ENCODE measurements at places on chromosomes 2 and 18. TPM values are rescaled to one million over a fixed set of nuclear protein-coding genes. Genes with fewer than 3 reads are reported as not detected.

GRCh38 chr2:224657349-224657748, 58.8 kb downstream of the CCDC195 start:
- DNase-seq: no peak

DNA sequence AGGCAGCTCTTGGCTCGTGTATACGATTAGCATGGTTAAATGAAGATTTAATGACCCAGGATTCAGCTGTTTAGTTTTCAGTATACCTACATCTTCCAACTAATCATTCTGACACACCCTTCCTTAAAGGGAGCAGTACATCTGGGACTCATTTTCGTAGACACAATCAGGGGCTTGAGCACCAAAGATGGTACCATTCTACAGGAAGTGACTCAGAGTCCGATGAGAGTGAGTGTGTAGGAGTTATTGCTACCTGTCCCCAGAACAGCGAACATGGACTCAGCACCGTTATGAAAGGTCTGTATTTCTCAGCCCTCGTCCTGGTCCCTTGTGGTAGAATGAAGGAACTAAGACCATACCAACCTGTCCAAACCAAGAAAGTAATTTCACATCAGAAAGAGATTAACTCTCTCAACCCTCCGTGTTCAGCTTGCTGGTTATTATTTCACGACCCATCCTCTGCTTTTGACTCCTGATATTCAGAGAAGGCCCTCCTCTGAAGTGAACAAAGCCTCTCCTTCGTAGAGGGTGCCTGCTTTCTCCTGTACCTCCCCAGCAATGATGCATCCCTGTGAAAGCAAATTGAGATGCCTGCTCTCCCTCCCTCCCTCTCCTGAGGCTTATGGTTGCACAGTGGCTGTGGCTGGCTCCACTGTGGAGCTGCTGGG, 214.8 kb downstream of the MTX2 start:
- DNase-seq: no peak

DNA sequence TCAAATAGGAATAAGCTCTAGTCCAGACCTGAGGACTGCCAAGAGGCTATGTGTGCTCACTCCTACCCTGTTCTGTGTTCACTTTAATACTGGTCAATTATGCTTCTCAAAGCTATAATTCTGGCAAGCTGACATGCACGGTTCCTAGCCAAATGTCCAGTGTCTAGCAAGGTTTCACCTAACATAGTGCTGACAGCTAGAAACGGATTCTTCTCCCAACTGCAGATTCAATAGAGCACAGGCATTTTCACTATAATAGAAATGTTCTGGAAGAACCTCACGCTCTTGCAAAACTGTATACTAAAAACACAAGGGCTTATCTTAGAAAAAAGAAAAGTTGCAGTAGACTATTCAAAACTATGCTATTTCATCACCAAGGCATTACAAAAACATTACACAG, 45.1 kb downstream of the HDAC4 start:
- DNase-seq: no peak

DNA sequence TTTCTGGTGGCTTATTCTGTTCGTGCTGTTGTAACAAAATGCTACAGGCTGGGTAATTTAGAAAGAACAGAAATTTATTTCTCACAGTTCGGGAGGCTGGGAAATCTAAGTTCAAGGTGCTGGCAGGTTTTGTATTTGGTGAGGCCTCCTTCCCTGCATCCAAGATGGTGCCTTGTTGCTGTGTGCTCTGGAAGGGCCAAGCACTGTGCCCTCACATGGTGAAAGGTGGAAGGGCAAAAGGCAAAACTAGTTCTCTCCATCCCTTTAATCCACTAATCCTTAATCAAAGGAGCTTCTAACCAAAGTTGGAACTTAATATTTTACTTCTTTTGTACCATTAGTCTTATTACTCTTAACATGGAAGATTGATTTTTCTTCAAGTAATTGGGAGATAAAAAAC, 7.4 kb downstream of the MRPL19 start:
- no peak for DNase-seq

VWA3B gene
- total RNA-seq: 0.22 TPM

- DNase-seq: no peak
These were observed 79.7 kb upstream of the CYTIP start for GRCh38 chr2:157523270-157524247.
